Hematopoietic multipotent progenitor cell treated with erythropoietin and hydrocortisone succinate and interleukin-3 and kit ligand, for 6 days (in vitro differentiated cells): ENCODE measurements at places on chromosomes 2 and 18.

GRCh38 chr2:177516824-177517544 is 124.4 kb downstream of the AGPS start:
- DNase-seq = no peak

- DNase-seq = no peak
Observed at GRCh38 chr2:115520727-115521126, 1078.3 kb downstream of the DPP10 start.

DNA sequence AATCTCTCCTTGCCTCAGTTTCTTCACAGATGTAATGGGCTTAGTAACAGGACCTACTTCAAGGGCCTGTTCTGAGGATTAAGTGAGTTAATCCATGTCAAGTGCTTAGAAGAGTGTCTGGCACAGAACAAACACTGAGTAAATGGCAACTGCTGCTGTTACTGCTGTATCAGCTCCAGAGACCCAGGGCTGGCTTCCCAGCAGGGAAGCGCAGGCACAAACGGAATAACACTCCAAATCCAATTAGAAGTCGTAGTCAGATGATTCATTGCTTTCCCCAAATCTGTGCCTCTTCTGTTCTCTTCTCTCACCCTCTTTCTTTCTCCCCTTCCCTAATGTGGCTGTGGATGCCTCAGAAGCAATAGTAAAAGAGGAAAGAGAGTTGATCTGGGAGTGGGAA is 101.1 kb upstream of the FZD7 start:
- no peak for DNase-seq

DNA sequence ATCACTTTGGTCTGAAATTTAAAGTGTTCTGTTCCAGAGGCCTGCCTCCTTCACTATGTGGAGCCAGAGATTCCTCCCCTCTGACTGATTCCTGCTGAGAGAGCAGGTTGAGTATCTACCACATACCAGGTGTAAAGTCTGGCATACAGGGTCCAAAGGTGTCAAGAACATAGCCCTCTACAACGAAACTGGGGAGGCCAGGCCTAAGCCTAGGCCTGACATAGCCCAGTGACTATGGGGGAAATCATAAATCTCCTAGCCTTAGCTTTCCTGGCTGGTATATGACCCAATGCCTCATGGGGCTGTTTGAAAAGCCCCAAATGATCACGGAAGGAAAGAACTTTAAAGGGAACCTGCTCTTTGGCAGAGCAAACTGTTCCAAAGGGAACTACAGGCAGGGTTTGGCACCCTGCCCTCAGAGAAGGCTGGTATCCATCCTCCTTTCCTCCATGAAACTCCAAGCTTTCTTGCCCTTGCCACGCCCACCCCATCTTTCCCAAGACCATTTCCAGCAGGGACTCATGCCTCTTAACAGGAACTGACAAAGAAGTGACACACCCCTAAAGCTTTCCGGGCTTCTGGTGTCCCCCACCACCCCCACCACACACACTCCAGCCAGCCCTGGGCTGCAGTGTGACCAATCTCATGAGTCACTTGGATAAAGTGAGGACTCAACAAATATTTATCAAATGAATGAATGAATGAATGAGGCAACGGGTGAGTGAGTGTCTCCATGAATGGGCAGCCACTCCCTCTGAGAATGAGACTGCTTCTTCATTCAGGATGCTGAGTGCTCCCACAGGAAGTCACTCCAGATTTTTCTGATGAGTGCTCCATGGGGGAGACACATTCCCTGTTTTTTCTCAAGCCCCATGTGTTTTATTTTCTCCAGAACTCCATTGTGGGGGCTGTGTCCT is 114.5 kb upstream of the STPG4 start:
- no peak for DNase-seq

DNA sequence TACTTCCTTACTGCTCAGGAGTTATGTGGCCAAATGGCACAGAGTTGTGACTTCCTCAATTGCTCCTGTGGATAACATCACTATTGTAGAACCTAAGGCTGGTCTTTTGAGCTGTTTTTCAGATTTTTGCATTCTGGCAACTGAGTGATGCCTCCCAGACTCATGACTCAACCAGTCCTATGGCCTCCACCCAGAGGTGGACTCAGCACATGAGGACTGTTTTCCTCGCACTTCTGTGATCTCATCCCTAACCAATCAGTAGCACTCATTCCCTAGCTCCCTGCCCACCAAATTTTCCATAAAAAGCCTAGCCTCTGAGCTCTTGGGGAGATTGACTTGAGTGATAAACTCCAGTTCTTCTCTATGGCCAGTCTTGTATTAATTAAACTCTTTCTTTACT is 407.9 kb upstream of the TNP1 start:
- no peak for DNase-seq
